ENCODE measurements at places on chromosomes 7 and 10. TPM values are rescaled to one million over a fixed set of nuclear protein-coding genes. Genes with fewer than 3 reads are reported as not detected.

GRCh38 chr7:135978624-135979023 is 1.5 kb upstream of the MTPN start:
- DNase-seq, result no peak

GRCh38 chr7:10789170-10789569 is 184.5 kb upstream of the PHF14 start:
- no peak for DNase-seq

DNA sequence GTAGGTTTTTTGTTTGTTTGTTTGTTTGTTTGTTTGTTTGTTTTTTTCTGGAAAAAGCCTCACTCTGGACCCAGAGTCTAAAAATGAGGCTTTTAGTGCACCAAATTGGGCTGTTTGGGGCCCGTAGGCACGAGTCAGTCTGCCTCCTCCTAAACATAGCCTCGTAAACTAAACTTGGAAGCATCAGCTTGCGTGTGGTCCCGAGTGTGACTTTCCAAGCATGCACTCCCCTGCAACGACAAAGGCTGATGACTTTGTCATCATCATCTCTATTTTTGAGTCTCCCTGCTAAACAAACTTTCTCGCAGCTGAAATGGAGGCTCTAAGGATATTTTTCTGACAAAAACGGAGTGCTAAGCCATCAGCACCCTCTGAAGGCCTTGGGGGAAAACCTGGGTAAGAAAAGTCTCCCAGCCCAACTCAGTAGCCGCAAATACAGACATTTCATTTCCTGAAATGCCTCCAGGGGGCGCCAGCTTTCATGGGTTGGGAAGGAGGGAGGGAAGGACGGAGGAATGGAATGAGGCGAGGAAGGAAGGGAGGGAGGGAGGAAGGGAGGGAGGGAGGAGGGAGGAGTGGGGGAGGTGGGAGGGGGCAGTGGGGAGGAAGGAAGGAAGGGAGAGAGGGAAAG is 245.9 kb downstream of the KCNMA1 start:
- peak; percentile 64 for DNase-seq

GRCh38 chr7:6035686-6036085 is 4.5 kb downstream of the ANKRD61 start:
- DNase-seq, result no peak

- DNase-seq, result no peak
Measured at GRCh38 chr7:360454-361100, 70.6 kb downstream of the FOXL3 start.

DNA sequence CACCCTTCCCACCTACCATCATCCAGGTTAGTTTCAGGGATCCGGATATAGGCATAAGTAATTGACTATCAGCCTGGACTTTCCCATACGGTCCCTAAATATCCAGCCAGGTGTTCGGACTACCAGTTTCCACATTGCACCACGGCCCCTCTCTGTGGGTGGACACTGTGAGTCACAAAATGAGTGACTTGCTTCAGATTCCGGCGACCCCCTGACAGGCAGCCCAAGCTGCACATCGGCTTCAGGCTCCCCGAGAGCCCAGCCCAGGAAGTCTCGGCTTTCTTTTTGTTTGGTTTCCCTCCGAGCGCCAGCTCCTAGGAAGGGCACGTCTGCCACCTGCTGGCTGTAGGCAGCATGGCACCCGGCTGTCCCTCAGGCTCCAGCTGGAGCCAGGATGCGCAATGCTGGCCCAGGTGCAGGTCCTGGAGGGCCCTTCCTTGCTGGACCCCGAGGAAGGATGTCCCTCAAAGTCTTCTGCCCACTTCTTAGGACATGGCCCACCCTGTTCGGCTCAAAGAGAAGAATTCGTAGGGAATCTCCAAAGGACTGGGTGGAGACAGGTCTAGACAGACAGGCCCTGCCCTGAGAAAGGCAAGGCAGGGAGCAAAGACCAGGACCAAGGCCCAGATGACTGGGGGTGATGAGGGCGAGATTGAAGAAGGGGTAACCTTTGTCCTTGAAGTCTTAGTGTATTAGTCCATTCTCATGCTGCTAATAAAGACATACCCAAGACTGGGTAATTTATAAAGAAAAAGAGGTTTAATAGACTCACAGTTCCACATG is 10.6 kb downstream of the HABP2 start:
- peak; percentile 75 for DNase-seq

DNA sequence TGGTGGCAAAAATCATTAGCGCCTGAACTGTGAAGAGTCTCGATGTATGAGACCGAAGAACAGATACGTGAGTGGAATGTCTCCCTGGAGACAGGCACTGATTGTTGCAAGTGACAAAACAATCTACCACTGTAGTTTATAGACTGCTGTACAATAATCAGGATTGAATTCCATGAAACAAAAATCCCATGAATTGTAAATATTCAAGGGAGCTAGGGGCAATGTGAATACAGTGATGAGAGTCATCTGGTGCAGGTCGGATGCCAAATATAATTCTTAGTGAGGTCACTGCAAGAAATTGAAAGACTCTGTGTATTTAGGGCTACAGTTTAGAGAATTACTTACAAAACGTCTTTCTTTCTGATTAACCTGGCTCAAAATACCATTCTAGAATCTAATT is 594.4 kb upstream of the VSTM2A start:
- DNase-seq, result no peak

DNA sequence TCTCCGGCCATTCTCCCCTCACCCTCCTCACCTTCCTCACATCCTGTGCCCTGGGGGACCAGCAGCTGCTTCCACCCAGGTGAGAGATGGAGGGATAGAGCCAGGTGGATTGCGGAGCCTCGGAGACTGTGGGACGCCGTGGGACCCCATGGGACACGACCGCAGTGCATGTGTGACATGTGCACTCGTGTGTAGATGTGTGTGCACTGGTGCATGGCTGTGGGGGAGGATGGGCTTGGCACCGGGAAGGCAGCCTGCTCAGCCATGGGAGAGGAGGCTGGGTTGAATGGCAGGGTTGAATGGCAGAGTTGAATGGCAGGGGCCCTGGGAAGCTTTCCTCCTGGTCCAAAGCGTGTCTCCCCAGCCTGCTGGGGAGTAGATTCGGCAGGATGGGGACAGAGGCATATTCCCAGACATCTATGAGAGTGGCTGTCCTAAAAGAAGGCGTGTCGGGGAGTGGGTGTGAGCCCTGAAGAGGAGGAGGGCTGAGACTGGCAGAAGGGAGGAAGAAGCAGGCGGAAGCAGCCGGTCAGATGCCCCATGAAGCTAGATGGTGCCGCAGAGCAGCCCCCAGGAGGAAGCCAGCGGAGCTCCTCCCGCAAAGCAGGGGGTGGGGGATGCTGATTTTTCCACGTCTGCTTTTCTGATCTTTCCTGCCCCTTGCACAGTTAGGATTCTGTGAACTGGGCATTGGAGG is 815 bp downstream of the GIMAP8 start:
- DNase-seq, result no peak

DNA sequence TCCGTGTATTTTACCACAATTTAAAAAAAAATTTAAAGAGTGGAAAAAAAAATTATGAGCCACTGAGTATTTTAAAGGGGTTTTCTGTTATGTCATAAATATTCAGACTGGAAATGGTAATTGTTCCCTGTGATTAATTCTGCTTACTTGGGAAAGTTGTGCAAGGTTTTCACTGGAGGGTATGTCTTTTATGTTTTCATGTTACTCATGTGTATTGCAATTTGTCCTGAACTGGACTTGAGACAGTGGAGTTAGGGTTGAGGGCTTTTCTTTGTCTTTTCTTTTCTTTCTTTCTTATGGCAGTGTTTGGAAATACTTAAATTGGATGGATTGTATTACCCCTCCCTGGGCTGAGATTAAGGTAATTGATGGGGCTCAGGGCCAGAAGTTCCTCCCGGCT is 257.7 kb downstream of the BAMBI start:
- no peak for DNase-seq

DNA sequence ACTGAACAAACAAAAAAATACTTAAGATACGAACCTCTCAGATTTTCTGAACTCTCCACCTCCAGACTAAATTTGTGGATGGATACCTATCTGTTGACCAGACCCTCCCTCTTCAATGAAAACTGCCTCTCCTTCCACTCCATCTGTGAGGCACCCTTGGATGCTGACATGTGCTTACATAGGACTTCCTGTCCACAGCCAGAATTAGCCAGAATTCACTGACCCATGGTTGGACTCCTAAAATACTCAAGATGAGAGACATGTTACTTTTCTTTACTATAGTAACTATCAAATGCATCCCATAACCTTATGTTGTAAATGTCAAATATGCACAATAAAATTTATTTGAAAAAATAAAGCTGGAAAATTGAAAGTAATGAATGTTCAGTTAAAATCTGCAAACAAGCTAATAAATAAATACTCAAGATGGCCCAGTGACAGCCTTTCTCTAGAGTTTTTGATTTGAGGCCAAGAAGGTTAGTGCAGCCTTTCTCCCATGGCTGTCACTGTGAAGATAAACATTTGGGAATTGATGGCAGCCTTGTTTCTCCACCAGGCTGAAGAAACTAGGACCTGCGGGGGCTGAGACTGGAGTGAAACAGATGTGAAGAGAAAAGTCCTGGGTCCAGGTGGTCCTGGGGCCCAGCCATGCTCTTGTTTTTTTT is 287.0 kb downstream of the ZEB1 start:
- DNase-seq, result no peak

DNA sequence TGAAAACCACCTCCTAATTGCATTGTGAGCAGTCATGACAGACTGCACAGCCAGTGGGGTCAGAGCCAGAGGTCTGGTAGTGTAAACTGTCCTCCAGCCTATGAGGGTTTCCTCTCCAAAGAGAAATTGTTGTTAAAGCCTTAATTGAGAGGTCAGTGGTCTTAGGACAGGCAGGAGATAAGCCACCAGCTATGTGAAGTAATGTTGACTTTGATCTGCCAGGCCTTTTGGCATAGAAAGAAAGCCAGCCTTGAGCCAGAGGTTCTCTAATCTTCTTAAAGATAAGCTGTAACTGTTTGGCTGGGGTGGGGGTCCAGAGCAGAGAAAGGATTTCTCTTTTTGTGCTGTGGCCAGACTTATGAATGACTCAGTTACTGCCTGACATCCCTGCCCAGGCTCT is 248.4 kb downstream of the WDR11 start:
- no peak for DNase-seq

GRCh38 chr7:32858648-32859047 is 32.9 kb downstream of the KBTBD2 start:
- DNase-seq, result no peak

GRCh38 chr10:15120523-15120922 is 23.4 kb downstream of the RPP38 start:
- DNase-seq, result no peak

- no peak for DNase-seq
Measured at GRCh38 chr7:113071465-113071864, 15.2 kb downstream of the GPR85 start.

- DNase-seq, result no peak
Measured at GRCh38 chr10:66505003-66505657, 420.7 kb upstream of the LRRTM3 start.

GRCh38 chr7:159118197-159118595 is 26.5 kb downstream of the VIPR2 start:
- no peak for DNase-seq

DNA sequence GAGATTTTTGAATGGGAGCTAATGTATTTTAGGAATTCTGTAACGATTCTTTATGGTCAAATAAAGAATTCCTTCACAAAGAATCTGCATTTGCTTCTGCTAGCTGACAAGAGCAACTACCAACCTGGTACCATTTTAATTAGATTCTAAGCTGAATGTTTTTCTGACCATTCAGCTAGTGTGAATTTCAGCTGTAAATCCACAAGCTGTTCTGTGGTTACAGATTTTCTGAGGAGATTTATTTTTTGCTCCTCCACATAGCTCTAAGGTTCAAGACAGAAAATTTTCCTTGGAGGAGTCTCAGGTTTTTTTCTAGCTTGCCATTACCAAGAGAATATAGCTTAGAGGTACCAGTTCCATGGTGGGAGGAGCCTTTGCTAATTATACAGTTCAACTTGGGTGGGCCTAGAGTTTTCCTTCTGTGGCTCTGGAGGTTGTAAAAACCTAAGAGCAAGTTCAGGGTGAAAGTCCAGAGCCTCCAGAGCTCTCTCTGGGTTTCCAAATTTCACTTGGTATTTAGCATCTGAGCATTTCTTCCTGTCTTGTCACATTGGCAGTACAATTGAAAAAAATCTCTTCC is 120.1 kb downstream of the JAZF1 start:
- DNase-seq, result no peak

- no peak for DNase-seq
Measured at GRCh38 chr10:1579141-1579491, 158.2 kb downstream of the ADARB2 start.

DNA sequence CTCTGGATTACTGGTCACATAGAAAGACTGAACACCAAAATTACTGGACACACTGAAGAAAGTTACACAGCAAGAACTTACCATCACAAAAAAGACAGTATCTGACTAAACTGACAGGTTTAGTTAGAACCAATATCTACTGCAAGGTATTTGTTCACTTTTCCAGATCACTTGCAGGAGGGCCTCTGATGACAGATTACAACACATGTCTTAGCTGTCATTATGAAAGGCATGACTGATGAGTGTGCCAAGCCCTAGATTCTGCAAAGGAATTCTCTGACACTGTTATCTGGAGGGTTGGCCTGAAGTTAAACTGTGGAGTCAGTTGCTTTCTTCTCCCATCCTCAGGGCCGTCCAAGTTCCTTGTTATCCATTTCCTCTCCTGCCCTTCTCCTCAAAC is 242.7 kb downstream of the KIF20B start:
- DNase-seq, result no peak

The CCDC172 gene
- not detected for total RNA-seq

The FAM237B gene
- not detected for total RNA-seq

The FAM221A gene
- total RNA-seq, result 34.4 TPM

The ZNF727 gene
- not detected for total RNA-seq

The CPXM2 gene
- total RNA-seq, result 0.18 TPM

The SKIDA1 gene
- 15.3 TPM for total RNA-seq

The BAMBI gene
- 35.4 TPM for total RNA-seq

The AHCYL2 gene
- total RNA-seq, result 26.0 TPM

The OR2A1 gene
- 0.12 TPM for total RNA-seq

The RBP4 gene
- 0.72 TPM for total RNA-seq

Data from progenitor cell of endocrine pancreas (in vitro differentiated cells).